ENCODE measurements at places on chromosomes 5 and 9.

GRCh38 chr9:98795970-98796363, 388 bp downstream of the ANKS6 start:
- DNase-seq, result no peak

DNA sequence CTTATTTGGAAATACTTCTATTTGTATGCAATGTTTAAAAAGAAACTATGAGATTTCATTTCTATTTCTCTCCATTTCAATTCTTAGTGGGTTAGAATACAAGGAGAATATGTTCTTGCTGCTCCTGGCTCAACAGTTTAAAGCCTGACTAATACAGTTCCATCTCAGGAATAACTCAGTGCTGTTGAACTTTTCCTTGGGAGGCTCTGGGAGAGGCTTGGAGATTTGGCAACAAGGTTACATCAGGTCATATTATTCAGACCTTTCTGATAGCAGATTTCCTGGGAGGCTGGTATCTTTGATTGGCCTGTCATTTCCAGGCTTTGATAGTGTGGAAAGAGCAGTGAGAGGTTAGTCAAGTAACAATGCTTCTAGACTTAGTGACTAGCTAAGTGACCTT, 481.7 kb upstream of the KLF4 start:
- DNase-seq, result no peak

- no peak for DNase-seq
These were observed 155.6 kb upstream of the VLDLR start for GRCh38 chr9:2465921-2466460.

DNA sequence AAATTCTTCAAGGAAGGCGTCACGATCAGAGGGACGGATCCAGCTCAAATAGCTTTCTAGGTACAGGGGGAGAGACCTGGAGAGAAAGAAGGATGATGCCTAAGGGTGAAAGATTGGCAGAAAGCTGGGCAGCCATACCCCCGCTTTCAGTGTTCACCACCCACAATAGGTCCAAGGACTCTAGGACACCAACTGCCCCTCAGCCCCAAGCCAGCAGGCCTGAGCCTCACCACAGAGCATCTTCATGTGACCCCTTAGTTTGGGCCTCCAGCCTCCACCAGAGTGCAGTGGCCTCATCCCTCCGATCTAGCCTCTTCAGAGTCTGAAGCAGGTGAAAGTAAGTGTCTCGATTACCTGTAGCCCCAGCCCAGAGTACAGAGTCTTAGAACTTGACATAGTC, 1.7 kb upstream of the VCP start:
- DNase-seq, result no peak

GRCh38 chr5:151079838-151080612, 809 bp downstream of the TNIP1 start:
- DNase-seq, result no peak

DNA sequence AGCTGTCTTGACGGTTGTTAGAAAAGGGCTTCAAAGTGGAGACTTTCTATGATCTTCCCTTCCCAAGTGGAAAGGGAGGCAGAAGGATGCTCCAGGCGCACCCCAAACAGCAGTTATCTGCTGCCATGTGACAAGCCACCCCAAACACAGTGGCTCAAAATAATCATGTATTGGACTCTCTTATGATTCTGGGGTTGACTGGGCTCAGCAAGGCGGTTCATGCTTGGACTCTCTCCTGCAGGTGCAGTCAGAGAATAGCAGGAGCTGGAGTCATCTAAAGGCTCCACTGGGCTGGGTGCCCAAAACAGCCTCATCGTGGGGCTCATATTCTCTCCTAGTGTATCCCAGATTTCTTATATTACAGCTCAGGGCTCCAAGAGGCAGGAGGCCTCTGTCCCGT, 177.6 kb upstream of the IER5L start:
- DNase-seq, result no peak

DNA sequence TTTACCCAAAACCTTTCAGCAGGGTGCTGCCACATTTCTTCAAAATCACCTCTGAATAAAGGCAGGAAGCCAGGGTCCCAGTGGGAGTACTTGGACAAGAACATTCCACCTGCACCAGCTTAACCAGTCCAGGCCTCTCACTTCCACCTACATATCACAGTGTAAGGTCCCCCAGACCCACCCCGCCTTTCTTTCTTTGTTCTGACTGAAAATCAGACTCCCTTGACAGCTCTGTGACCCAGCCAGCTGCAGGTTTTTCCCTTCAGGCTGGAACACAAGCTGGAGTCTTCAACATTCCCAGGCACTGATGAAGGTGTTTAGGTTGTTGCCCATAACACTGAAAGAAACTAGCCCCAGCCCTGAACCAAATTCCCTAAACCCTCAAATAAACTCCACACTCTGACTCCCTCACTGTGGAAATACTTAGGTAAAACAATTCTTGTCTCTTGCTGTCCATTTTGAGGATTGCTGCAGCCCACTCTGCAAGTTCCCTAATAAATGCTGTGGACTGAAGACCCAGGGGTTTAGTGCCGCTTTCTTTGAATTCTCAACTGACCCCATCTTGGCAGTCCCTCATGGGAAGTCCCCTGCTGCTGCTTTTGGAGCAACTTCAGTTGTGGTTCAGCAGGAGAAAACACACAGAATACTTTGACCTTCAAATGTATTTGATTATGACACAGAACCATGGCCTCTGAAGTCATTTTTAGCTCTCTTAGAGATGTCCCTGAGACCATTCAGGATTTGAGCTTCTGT, 24.8 kb downstream of the P4HA2 start:
- DNase-seq, result peak; percentile 13

Data from RWPE2 (cell line).